NCI-H1694 treated with DMSO at 0.1 percent for 48 hours (cell line): ENCODE measurements at places on chromosomes 16 and 17.

DNA sequence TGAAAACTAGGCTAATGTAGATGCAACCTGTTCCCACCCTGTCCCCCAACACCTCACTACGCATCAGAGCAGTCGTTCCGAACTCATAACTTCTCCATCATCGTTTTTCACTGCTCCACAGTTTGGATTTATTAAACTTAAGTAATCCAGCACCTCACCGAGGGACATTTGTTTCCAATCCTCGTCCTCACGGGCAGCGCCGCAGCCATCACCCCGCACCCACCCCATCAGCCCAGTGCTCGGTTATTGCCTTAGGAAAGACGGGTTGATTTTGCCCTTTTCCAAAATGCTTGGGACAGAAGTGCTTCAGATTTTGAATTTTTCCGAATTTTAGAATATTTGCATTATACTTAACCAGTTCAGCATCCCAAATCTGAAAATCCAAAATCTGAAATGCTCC is 71.0 kb upstream of the DOC2B start:
- no peak for DNase-seq

GRCh38 chr16:84603140-84603816 is 14.6 kb downstream of the COTL1 start:
- peak; percentile 9 for DNase-seq

GRCh38 chr17:50608700-50609379 is 25.8 kb upstream of the ABCC3 start:
- peak; percentile 73 for DNase-seq

GRCh38 chr16:52450241-52450640 is 96.7 kb downstream of the TOX3 start:
- DNase-seq, result no peak

DNA sequence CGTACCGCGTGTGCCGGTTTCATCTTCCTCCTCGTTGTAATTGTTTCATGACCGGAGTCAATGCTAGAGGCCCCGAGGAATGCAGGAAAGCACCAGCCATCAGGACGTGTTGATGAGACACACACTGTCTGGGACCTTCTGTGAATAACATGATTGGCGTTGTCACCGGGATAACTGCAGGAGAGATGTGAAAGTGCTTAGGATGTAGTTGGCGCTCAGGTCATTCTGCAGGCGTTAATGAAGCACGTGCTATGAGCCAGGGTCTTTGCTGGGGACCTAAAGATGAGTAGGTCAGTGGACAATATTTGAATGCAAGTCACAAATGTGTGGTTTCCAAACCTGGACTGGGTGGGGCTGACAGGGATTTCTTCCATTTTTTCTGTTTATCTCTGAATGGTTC is 181.6 kb upstream of the HSBP1 start:
- DNase-seq, result no peak

GRCh38 chr17:73342541-73343167 is 30.9 kb upstream of the CDC42EP4 start:
- no peak for DNase-seq

- no peak for DNase-seq
Observed at GRCh38 chr16:56673921-56674320, 4.3 kb downstream of the MT1H start.

GRCh38 chr16:66950971-66951790 is 9.9 kb upstream of the CES3 start:
- DNase-seq, result no peak
